Stimulated activated CD4-positive, alpha-beta T cell treated with anti-CD3 and anti-CD28 coated beads, TNF-alpha, amount 100 ng/mL, for 1 hour (primary cell): ENCODE measurements at places on chromosomes 6 and 20.

DNA sequence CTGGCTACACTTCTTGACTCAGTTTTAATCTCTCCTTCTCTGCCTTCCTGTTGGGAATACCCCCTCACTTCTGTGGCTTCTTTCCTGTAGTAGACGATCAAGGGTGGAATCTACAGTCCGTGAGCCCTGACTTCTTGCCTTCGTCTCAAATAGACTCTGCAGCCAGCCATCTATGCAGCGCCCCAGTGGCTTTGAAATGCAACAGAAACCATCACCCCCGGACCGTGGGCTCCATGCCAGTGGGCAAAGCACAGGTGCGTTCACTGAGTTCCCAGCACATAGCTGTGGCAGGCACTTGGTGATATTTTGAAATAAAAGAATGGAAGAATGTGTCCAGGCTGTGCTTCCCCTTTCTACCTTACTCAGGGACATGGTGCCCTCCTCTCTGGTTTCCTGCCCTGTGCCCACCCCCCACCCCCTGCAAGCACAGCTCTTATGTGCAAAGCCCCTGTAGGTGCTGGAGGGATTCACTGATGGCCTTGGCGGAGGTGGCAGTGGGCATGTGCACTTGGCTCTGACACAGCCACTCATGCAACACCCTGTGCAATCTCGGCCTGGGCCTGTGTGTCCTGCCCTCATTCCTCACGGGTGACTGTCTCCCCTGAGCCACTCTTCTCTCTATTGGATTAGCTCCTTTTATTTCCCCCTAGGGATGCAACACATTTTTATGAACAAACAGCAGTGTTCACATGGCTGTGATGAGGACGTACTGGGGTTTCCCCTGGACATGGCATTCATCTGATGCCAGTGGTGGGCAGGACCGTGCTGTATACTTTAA, 5.5 kb upstream of the CDSN start:
- no peak for DNase-seq

DNA sequence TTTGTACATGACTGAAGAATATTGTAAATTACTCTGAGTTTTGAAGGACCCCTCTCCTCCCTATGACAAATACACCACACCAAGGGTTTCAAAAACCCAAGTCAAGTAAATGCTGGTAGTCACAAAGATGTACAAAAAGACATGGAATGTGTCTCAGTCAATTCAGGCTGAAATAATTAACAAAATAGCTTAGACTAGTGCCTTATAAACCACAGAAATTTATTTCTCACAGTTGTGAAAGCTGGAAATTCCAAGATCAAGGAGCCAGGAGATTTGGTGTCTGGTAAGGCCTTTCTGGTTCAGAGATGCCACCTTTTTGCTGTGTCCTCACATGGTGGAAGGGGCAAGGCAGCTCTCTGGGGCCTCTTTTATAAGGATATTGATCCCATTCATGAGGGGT, 202.3 kb upstream of the RIN2 start:
- no peak for DNase-seq

DNA sequence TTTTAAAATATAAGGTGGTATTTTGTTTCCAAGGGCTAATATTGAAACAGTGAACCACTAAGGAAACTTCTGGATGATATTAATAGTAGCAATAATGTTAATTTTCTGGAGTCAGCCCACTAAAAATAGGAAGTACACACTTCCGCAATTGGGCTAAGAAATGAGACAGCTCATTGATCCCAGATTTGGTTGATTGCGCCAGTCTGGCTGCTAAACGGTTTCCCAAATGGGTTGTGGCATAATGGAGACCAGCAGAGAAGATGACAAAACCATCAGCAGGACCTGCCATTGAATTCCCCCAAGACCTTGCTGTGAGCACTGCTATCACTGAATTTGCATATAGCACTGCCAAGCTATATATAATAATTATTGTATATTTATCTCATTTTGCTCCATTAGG, 71.2 kb upstream of the SGK1 start:
- no peak for DNase-seq

- DNase-seq, result no peak
Observed at GRCh38 chr6:73556836-73557235, 36.0 kb upstream of the EEF1A1 start.

GRCh38 chr6:36669002-36669401, 9.5 kb upstream of the CDKN1A start:
- DNase-seq, result no peak

GRCh38 chr6:128150376-128150775, 249.5 kb upstream of the THEMIS start:
- DNase-seq, result no peak

DNA sequence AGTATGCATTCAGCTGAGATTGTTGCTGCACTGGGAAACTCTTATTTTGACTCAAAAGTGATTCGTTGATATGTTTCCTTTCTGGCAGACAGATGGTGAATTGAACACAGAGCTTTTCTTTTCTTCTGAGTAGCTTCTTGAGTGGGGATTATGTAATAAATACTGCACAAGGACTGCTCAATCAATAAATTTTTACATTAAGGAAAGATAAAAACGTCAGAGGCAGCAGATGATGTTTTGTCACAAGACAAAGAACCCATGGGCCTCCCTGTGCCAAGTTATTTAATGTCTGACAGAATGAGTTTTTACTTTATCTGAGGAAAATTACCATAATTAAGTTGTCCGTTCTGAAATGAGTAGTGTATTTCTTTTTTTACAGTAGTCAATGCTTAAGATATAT, 460.3 kb downstream of the UTRN start:
- no peak for DNase-seq

- DNase-seq, result no peak
Observed at GRCh38 chr6:56852260-56853010, 102.5 kb upstream of the BEND6 start.

GRCh38 chr6:167849846-167850459, 23.2 kb downstream of the AFDN start:
- no peak for DNase-seq

- DNase-seq, result no peak
Observed at GRCh38 chr6:134830940-134831339, 119.0 kb downstream of the ALDH8A1 start.

- DNase-seq, result no peak
Observed at GRCh38 chr6:15340775-15341174, 94.9 kb downstream of the JARID2 start.

GRCh38 chr6:37717836-37718251, 20.2 kb upstream of the MDGA1 start:
- DNase-seq, result no peak

DNA sequence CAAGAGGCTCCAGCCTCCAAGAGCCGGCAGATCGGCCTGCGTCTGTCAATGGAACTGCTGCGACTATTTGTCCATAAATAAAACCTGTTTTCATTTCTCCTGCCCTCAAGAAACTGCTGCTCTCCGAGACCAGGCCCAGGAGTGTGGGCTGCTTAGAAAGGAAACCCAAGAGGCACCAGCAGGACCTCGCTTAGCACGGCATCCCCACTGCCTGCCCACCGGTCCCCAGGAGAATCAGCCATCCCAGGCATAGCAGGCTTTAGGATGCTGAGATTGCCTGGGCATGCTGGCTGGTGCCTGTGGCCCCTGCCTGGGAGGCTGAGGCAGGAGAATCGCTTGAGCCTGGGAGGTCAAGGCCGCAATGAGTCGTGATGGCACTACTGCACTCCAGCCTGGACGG, 17.6 kb downstream of the NTSR1 start:
- no peak for DNase-seq

DNA sequence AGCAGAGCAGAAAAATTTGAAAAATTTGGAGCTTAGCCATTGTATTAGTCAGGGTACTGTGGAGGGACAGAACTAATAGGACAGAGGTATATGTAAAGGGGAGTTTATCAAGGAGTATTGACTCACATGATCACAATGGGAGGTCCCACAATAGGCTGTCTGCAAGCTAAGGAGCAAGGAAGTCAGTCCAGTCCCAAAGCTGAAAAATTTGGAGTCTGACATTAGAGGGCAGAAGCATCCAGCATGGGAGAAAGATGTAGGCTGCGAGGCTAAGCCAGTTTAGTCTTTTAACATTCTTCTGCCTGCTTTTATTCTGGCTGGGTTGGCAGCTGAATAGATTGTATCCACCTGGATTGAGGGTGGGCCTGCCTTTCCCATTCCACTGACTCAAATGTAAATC, 82.0 kb downstream of the SMPDL3A start:
- DNase-seq, result no peak

GRCh38 chr6:46098678-46099077, 31.1 kb upstream of the ENPP4 start:
- DNase-seq, result no peak

- no peak for DNase-seq
Observed at GRCh38 chr6:29547573-29547972, 12.0 kb downstream of the UBD start.
